Stimulated activated CD4-positive, alpha-beta T cell treated with anti-CD3 and anti-CD28 coated beads, Interleukin-15, amount 100 ng/mL, for 48 hours (primary cell): ENCODE measurements at places on chromosomes 2 and 18.

GRCh38 chr2:224569654-224570053 lies 15.5 kb downstream of the CUL3 start:
- DNase-seq = no peak

GRCh38 chr2:221323513-221323912 lies 248.6 kb downstream of the EPHA4 start:
- DNase-seq = no peak

- no peak for DNase-seq
Measured at GRCh38 chr2:162636206-162636728, 202.3 kb downstream of the KCNH7 start.

DNA sequence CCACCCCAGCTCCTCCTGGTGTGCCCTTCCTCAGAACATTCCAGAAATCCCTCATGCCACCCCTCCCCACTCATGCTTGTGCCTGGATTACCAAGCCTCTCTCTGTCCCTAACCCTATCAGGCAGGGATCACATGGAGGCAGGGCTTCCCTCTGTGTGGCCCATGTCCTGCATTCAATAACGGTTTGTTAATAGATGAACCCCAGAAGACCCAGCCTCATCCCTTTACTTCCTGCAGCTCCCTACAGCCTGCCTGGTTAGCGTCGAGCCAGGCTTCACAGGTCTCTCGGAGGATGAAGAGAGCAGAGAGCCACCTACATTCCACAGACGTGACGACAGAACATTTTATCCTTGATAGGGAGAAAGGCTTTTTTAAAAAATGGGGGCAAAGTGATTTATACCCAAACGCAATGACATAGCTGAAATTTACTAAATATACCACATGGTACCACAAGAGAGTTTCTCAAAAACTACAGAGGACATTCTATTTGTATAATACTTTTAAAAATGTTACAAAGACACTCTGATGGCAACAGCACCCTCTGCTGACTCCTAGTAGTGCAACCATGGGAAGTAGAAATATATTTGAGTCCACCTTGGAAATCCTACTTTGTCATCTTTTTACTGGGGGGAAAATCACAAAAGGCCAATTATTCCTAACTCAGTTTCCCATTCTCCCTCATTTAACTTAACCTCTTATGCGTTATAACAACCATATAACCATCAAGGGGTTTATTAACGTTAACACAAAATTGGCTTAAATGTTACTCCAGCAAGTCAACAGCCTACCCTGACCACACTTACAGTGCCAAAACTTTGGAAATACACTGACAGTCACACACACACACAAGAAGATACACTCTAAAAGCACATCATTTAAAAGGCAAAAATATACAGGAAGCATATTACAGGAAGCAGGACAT lies 30.7 kb downstream of the FBXO15 start:
- DNase-seq = peak; percentile 15

DNA sequence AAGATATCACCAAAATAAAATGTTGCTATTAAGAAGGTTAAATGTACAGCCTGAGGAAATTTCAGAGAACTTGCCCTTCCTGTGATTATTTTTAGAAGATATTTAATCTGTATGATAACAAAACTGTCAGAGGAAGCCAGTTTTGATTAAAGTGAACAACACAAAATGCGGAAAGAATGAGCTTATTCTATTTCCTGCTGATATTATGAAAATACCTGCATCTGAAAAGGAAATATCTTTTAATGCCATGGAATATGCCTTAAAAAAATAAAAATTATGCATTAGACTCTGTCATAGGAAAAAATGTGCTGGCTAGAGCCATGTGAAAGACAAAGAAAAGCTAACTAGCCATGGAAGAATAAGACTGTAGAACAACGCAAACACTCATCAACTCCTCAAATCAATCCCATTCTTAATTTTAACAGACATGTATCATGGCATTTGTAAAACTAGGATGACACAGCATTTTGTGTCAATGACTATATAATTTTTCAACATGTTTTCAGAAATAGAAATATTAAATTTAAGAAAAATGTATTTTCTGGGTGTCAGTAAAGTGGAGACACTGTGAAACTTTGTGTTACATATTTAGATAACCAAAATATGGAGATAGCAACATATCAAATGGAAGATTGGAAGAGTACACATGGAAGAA lies 1768.2 kb downstream of the SUCLG1 start:
- no peak for DNase-seq

DNA sequence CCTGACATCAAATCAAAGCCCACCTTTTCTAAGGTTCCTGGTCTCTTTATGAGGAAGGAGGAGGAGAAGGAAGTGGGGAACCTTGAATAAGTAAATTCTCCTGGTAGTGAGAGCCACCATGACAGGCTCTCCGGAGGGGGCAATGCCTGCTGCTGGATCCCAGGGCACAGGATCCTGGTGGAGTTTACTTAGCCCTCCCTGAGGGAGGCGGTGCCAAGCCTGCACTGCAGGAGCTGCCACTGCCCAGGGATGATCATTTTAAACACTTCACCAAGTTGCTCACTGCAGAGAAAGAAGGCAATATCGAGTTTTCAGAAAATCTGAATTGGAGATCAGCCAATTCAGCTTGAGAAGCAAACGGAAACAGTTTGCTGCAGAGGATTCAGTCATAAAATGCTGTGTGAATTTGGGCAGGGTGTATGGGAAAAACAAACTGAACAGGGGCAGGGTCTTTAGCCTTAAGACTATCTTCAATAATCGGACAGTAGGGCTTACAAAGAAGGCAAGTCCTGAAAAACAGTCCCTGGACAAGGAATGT lies 200.7 kb downstream of the RAD51AP2 start:
- DNase-seq = no peak

GRCh38 chr2:148282201-148282600 lies 261.3 kb downstream of the MBD5 start:
- no peak for DNase-seq
